ENCODE measurements at places on chromosomes 5 and 9.

- no peak for DNase-seq
These were observed 2.2 kb downstream of the RNF208 start for GRCh38 chr9:137219757-137220316.

DNA sequence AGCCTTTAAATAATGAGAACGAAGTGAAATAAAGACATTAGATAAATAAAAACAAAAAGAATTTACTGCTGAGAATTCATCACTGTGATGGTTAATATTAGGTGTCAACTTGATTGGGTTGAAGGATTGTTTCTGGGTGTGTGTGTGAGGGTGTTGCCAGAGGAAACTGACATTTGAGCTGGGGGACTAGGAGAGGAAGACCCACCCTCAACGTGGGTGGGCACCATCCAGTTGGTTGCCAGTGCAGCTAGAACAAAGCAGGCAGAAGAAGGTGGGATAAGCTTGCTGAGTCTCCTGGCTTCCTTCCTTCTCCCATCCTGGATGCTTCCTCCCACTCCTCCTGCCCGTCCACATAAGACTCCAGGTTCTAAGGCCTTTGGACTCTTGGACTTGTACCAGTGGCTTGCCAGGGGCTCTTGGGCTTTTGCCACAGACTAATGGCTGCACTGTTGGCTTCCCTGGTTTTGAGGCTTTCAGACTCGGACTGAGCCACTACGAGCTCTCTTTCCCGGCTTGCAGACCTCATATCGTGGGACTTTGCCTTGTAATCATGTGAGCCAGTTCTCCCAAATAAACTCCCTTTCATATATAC lies 43.7 kb upstream of the ABL1 start:
- DNase-seq = no peak

DNA sequence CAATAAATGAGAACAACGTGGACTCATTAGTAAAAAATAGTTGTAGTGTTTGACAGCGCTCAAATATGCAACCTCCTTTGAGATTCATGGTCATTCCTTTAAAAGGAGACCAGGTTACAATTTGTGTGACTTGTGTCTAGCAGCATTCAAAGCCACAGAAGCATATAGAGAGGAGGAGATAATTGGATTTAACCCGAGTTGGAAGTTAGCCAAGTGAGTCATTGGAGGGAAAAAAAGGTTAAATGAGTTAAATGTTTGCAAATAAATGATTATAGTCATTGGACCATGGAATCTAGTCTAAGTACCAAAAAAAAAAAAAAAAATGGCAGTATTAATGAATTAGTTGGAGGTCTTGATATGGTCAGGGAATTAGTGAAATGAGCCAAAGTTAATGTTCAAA lies 90.9 kb downstream of the ITGA1 start:
- DNase-seq = no peak

GRCh38 chr5:159444441-159445082 lies 114.3 kb upstream of the IL12B start:
- DNase-seq = no peak

GRCh38 chr9:3941758-3942157 lies 358.1 kb downstream of the GLIS3 start:
- no peak for DNase-seq

GRCh38 chr5:169458221-169458620 lies 125.4 kb upstream of the SPDL1 start:
- DNase-seq = no peak

GRCh38 chr9:89801742-89802670 lies 197.2 kb downstream of the GADD45G start:
- no peak for DNase-seq

GRCh38 chr5:166596043-166596442 lies 1695.4 kb upstream of the WWC1 start:
- DNase-seq = no peak

DNA sequence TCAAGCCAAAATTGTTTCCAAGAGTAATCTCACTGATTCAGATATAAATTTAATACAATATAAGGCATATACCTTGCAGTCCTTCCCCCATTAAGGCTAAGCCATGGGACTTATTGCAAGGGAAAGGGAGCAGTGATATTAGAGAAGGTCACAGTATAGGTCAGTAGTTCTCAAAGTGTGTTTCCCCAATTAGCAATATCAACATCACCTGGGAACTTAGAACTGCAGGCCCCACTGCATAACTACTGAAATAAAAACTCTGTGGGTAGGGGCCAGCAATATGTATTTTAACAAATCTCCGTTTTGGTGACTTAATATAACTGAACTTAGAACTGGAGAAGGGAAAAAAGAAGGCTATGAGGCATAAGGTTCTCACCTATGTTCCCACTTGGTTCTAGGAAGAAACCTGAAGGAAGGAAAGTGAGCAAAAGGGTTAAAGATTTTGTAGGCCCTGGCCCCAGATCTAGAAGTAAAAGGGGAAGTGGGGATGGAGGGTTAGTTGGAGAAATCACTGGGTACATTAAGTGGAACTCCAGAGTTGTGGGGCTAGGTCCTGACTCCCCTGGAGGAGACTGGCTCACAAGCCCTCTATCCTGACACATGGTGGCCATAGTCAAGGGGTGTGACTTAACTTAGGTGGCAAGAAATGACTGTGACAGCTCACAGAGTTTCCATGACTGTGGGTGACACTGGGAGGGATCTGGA lies 40.7 kb downstream of the WDR36 start:
- no peak for DNase-seq

DNA sequence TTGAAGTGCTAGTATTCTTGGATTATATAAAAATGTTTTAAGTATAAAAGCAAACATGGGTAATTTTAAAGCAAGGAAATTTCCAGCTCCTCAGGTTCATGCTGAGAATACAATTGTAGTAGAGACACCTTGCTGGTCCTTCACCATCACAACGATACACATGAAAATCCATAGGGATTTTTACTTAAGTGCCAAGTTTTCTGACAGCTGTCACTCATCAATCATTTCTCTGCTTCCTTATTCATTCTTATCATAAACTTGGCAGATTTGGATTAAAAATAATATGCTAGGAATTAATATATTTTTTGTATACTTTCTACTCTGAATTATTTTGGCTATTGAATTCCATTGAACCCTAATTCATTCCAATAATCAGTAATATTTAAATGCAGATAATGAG lies 167.9 kb upstream of the PTGER4 start:
- no peak for DNase-seq

- DNase-seq = no peak
These were observed 11.2 kb downstream of the HMGCR start for GRCh38 chr5:75348241-75348640.

- no peak for DNase-seq
These were observed 103.4 kb downstream of the ADAMTS2 start for GRCh38 chr5:179241764-179242370.

DNA sequence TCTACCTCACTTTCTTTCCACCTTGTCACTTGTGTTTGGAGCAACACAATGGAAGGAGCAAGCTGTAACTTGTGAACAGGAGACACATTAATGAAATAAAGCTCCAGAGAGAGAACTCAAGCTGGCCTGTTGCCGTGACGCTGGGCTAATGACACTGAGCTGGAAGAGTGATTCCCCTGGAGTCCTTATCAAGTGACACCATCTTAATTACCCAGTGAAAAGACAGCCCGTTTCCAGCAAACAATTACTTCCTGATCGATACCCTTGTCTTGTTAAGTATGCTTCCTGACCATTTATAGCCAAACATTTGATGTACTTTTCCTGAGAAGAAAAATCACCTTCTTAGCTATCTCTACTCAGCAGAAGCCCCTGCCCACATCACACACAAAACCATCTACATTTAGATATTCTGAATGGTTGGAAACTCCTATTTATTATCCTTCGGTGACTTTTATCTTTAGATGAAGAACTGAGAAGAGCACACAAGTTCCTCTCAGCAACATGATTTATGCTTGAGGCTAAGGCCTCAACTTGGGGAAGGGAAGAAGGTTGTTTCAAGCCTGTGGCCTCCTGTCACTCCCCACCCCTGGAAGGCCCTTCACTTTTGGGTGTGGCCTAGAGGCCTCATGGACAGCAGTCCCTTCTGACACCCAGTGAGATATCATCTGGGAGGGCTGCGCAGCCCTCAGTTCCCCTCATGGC lies 34.1 kb downstream of the CRHBP start:
- DNase-seq = no peak

DNA sequence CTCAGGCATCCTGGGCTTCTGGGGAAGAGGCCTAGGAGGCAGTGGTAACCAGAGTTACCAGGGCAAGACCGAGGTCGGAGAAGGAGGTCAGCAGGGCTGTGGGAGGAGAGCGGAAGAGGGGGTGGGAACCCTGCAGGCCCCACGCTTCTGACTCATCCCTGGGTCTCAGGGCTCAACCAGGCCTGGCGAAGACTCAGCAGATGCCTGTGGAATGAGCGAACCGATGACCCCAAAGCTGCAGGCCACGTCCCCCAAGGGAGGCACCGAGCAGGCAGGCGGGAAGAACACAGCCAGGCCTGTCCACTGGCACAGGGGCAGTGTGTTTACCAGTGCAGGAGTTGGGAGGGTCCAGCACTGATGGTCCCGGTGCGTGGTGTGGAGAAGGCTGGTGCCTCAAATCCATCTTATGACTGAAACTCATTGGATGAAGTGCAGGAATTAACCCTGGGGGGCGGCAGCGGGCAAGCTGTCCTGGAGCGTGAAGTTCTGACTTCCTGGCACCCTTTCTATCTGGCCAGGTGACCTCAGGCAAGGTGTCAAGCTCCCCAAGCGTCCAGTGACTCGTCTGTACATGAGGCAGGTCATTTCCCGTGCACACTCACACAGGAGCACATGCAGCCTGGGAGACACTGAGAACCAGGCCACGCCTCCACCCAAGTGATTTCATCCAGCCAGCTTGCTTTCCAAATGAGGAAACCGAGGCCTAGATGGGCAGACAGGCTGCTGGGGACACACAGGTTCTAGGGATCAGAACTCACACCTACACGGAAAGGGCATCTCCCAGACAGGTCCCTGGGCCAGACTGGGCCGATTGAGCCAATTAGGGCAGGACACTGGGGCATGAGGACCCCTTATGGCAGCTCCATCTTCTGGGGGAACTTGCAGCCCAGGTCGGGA lies 69.1 kb downstream of the ADAMTS2 start:
- DNase-seq = no peak

GRCh38 chr9:16510482-16510881 lies 360.0 kb downstream of the BNC2 start:
- DNase-seq = no peak

GRCh38 chr9:136276716-136277115 lies 27.2 kb downstream of the CCDC187 start:
- DNase-seq = no peak

DNA sequence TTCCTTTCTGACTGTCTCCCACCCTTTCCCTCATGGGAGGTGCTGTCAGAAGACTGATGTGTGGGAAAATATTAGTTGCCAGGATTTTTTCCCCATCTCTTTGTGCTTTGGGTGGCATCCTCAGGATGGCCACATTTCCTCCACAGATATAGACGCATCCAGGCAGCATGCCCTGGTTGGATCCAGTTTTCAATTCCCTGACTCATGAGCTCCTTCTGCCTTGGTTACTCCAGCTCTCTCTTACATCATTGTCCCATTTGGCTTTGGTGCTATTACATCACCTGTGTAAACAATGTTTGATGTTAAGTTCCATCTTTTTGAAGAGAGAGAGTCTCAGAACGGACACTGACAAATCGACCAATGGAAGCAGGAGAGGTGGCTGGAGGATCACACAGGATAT lies 302.5 kb downstream of the CDH18 start:
- DNase-seq = no peak

- no peak for DNase-seq
These were observed 231.2 kb downstream of the CHSY3 start for GRCh38 chr5:130135506-130135905.

DNA sequence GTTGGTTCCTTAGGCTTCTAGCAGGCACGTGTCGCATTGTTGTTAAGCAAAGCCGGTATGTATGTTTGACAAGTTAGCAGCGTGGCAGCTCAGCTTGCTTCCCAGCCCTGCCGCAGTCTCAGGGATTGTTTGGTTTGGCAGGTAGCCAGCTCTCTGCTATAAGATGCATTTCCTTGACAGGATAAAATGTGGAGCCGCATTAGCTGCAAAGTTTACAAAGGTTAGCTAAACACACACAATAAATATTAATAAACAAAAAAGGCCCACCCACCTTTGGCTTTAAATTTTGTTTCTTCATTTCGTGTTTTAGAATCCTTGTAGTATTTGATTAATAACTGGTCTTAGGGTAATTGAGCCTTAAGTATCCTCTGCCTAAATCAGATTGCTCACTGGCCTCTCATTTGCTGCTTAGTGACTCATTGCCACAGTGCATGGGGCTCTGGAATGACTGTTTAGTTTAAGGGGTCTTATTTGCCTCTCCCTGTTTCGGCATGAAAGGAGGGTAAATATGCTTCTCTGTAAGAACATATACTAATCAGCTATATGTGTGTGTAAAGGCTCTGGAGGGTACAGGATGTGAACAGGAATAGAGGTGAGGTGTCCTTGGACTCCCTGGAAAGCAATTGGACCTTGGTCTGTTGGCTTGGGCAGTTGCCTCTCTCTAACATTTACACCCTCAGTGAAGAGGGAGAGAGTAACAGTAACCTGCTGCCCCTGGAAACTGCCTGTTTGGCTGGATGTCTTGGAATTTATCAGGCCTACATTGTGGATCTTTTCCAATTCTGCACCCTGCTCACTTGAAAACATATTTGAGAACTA lies 122.0 kb downstream of the GDNF start:
- DNase-seq = no peak

DNA sequence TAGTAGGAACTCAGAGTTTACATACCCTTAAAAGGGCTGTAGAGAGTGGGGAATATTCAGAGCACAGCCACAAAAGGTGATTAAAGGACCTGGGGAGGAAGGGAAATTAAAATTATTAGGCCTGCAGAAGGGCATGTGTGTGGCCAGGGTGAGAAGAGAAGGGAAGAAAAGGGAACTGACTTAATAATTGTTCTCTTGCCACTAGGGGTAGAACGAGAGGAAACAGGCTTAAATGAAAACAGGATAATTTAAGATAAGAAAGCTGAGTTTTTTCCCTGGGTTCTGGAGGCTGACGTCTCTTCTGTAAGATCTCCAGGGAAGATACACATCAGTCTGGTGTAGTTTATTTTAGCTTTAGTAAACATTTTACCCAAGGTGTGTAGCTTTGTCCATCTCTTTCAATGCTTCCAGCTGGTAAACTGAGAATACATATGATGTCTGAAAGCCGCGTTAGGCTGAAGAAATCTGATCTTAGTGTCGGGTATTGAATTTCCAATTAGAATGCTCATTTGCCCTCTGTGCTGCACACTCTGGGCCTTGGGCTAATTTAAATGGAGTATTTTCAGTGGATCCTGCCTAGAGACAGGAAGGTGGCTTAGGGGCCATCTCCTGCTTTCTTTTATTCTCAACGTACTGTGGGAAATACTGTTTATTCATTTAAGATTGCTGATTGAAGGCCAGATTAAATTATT lies 416.8 kb downstream of the TMEM38B start:
- DNase-seq = no peak

DNA sequence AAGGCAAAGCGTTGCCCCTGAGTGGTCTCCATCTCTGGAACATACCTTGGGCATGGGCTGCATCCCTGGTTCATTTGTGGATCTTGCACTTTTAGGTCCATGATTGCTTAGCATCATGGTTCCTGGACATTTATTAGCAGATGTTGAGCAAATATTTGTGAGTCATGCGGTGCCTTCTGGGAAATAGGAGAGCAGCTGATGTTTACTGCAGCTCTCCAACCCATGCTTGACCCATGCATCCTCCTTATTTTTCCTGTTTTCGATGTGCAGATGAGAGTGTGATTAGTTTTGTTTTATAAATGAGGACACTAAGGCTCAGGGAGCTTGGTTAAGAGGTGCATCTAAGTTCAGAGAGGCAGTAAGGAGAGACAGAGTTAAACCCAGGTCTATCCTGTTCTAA lies 253.7 kb downstream of the ICE1 start:
- no peak for DNase-seq

- no peak for DNase-seq
These were observed 119.8 kb upstream of the CPEB4 start for GRCh38 chr5:173768267-173768806.

- no peak for DNase-seq
These were observed 212.1 kb upstream of the NUDT12 start for GRCh38 chr5:103774721-103775120.
